Islet precursor cell (in vitro differentiated cells): ENCODE measurements at places on chromosomes 6 and 20.

GRCh38 chr6:137665342-137665934 lies 171.2 kb upstream of the OLIG3 start:
- no peak for DNase-seq

DNA sequence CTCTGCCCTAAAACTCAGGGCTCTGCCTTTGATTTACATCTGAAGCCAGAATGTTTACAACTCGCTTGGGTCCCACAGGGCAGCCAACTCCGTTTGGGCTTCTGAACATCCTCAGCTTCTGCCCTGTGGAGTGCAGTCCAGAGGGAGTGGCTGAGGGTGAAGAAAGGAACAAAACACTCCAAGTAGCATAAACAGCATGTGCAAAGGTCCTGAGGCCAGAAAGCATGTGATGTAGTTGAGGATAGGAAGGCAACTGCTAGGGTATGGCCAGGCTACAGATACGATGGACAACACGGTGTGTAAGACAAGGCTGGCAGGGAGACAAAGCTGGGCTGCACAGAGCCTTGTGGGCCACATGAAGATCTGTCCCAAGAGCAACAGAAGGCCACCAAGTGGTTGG lies 12.5 kb downstream of the JAG1 start:
- no peak for DNase-seq

DNA sequence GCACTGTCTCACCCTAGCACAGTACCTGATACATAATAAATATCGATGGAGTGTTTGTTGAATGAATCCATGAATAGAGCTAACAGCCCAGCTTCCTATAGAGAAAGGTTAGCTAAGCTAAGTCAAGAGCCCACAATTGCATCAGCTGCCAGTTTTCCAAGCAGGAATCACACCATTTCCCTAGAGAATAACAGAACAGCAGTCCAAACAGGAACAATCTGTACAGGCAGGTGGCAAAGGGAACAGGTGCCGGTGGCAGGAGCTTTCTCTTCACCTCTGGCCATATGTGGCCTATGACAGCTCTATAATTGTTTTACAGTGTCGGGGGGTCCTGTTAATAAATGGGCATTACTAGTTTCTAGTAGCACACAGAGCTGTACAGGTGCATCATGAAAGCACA lies 38.8 kb downstream of the ISM1 start:
- no peak for DNase-seq

- DNase-seq, result peak; percentile 67
Measured at GRCh38 chr6:155832596-155832995, 377.0 kb upstream of the NOX3 start.

DNA sequence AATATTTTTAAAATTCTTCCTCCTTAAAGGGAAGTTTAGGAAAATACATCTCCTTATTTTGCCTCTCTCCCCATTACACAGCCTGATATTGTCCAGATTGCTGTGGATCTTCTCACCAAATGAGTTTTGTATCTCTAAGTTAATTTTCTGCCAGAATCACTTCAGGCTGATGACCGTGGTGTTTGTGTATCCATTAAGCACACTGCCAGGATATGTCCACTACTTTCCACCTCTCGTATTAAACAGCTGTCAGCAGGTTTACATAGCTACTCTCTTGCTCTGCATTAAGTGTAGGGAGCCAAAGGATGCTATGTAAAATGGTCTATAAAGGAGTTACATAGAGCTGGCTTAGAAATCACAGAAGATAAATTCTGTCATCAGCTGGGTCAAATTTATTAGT lies 201.1 kb downstream of the ZFAND3 start:
- no peak for DNase-seq

GRCh38 chr6:170062209-170062914 lies 228.5 kb downstream of the DLL1 start:
- peak; percentile 43 for DNase-seq

- DNase-seq, result no peak
Measured at GRCh38 chr6:137723273-137724017, 143.6 kb upstream of the TNFAIP3 start.

DNA sequence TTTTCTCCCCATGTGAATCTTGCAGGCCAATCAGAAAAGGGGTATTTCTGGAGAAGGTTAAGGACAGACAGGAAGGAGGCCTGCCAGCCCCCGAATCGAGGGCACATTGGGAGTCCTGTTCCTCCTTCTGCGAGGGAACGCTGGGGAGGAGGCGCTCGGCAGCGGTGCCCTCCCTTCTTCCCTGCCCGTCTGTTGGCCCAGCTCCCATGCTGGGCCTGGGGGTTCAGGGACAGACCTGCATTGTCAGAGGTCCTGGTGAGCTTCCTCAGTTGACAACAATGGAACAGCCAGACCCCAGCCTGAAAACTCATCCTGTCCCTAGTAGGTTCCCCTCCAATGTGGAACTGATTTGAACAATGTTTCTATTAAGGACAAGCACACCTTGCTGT lies 15.1 kb upstream of the SYNJ2 start:
- no peak for DNase-seq

DNA sequence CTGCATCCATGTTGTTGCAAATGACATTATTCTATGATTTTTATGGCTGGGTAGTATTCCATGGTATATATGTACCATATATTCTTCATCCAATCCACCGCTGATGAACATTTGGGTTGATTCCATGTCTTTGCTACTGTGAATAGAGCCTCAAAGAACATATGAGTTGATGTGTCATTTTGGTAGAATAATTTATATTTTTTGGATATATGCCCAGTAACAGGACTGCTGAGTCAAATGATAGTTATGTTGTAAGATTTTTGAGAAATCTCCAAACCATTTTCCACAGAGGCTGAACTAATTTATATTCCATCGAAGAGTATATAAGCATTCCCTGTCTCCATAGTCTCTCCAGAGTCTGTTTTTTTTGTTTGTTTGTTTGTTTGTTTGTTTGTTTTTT lies 1373.5 kb downstream of the GRIK2 start:
- DNase-seq, result no peak

GRCh38 chr6:118800394-118801071 lies 93.4 kb upstream of the ASF1A start:
- peak; percentile 89 for DNase-seq

DNA sequence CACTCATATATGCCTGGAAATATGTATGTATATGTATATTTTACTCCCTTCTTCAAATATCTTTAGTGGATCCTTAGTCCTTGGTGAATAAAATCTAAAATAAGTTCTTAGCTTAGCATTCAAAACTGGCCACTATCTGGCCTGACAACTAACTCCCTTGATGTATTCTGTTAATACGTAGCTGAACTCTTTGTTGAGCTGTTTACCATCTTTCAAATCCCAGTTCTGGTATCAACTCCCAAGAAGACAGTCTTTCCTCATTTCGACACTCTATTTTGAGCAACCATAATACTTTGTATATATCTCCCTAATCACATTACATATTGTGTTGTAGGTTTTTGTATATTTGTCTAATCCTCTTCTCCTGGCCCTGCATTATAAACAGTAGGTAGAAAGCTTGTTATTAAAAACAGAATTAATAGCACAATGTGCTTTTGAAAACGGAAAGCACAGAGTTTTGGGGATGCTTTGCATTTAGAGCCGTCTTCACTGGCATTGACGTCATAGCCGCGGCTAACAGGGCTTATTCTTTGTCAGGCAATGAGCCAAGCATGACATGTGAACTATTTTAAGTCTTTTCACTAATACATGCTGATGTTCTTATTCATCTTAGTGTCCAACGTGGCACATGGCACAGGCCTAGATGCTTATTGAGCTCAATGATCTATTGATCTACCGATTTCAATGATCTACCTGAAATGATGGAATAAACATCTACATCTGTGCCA lies 47.2 kb upstream of the CCN2 start:
- no peak for DNase-seq

DNA sequence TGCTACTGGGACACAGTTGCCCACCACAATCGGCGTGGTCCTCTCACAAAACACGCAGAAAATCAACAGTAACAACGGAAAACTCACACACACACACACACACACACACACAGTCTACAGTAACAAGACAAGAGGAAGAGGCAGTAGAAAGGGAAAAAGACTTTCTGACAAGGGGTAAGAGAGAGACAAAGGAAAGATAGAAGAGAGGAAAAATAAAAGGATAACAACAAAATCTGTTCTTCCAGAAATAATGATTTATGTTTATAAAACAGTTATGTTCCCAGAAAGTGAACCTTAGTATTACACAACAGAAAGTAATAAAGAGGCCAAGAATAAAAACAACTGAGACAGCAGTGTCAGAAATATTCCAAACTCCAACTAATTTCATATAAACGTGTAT lies 2.9 kb downstream of the RANBP9 start:
- no peak for DNase-seq

- DNase-seq, result no peak
Measured at GRCh38 chr6:142773324-142773723, 171.7 kb downstream of the HIVEP2 start.

DNA sequence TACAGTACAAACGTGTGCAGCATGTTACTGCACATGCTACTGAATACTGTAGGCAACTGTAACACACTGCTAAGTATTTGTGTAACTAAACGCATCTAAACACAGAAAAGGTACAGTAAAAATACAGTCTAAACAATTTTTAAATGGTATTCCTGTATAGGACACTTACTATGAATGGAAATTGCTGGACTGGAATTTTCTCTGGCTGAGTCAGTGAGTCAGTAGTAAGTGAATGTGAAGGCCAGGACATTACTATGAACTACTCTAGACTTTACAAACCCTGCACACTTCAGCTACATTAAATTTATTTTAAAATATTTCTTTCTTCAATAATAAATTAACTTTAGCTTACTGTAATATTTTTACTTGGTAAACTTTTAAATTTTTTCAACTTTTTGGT lies 225.0 kb upstream of the TENT5A start:
- DNase-seq, result no peak

- no peak for DNase-seq
Measured at GRCh38 chr6:114375541-114376192, 32.8 kb upstream of the HS3ST5 start.

GRCh38 chr6:149150801-149151398 lies 166.6 kb upstream of the TAB2 start:
- DNase-seq, result no peak

DNA sequence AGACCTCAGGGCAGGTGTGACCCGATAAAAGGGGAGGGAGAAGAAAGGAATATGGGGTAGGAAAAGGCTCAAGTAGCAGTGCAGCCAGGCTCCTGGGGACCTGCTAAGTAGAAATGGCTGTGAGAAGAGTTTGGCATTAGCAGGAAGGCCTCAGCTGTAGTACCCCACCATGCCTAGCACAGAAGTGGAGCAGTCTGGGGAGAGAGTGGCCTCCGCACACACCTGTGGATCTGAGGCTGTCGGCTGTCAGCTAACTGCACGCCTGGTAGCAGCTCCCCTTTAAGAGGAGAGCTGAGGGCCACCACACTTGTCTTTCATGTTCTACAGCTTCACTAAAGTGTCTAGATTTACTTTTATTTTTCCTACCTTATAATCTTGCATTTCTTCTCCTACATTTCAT lies 24.6 kb downstream of the PDE7B start:
- no peak for DNase-seq

DNA sequence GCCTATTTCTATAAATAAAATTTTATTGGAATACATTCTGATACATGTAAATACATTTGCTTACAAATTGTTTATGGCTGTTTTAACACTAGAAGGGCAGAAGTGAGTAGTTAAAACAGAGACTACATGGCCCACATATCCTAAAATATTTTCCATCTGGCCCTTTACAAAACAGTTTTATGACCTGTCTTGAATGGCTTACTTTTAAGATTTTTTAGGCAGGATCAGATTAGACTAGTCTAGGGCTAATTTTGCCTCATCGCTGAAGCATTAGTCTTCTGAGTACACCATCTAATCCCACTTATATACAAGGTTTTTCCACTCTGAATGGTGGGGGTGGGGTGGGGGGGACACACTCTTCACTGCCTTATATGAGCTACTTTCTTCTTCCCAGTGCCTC lies 27.1 kb downstream of the PLAGL1 start:
- no peak for DNase-seq

- DNase-seq, result no peak
Measured at GRCh38 chr20:12166053-12166717, 248.5 kb downstream of the BTBD3 start.
